ENCODE measurements at places on chromosomes 2 and 18.
A peak's percentile ranks its signal among the peaks of the same experiment; 100 is the strongest.

GRCh38 chr2:139544186-139544851, 764.1 kb upstream of the NXPH2 start:
- DNase-seq = no peak

DNA sequence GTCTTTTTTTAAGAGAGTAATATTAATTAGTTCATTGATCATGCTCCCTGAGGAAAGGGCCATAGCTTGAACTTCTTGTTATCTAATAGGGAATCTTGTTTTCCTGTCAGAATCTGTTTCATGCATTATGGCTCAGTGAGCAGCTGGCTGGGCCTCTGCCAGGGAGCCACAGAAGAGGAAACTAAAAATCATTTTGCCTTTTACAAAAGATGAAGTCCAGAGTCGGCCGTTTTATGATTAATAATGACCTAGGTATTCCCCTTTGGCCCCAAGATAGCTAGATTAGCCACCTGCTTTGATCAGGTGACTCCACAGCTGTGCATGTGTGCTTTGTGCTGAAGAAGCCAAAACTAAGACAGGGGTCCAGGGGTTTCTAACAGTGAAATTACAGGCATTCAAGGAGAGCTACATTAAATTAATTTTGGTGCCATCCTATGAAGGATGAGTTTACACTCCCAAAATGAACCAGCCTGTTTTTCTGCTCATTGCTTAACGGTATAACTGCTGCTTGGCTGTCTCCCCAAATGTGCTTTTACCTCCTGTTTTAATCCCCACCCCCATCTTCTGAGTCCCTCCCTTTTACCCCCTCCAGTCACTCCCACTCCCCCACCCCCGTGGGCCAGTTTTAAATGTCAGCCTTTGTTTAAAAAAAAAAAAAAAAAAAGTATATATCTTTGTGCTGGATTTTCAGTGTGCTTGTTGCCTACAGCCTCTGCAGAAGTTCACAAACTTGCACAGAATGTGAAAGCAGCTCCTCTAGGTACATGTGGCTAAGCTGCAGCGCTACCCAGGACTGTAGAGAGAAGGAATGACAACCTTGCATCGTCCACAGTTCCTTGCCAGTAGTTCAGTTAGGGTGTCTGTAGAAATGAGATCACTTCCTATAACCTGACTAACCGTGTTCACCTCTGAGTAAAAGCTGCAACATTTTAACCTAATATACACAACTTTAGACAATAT, 93.1 kb downstream of the CABLES1 start:
- no peak for DNase-seq

DNA sequence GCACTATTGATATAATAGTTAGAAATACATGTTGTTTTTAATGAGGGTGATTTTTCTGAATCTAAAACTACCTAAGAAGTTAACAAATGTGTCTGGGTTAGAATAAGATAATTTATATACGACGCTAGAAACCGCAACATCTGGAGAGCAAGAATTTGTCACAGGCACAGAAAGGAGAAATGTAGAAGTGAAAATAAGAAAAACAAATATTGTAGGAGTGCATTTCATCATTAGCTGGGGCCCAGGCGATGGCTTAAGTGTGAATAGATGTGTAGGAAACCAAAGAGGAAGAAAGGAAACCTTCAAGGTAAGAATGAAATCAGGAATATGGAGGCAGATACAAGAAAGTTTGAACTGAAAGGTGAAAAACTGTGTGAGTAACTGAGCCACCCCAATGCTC, 90.3 kb downstream of the LRP2 start:
- DNase-seq = no peak

GRCh38 chr18:22485808-22486244, 68.1 kb upstream of the CTAGE1 start:
- peak; percentile 26 for DNase-seq

- peak; percentile 52 for DNase-seq
These were observed at the start of gene MATN3 for GRCh38 chr2:20012282-20013125. MATN3 (minus strand) TSS chr2:20012668; CDS start chr2:20012631, 37 bp downstream.

DNA sequence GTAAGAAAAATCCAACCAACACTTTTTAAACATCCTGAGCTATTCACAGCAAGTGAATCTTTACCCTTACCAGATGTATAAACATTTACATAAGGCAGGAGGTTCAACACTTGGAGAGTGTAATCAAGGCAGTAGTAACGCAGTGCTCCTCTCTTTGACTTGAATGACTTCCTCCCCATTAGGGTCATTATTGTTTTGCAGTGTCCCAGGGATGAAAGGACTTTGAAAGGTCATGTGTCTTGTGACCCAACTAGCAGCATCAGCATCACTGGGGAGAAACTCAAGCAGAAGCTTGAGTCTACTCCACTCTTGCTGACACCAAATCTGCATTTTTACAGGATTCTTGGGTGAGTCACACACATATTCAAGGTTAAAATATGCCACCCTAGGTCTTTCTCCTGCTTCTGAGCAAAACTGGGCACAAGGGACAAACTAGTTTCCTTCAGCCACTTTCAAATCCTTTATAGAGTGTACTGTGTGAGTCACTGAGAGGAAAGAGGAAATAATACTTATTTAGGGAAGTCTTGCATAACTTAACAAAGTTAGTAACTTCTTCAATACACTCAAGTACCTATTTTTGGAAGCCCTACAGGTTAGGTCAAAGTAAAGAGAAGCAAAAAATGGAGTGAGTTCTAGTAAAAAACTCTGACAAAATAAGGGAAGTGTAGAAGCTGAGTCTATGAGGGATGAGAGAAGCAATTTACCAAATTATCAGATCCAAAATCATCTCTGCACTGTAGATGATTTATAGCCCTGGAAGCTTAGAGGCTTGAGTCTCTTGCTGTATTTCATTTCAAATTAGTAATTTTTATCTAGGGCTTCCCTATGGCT, 51.0 kb upstream of the EML4 start:
- DNase-seq = no peak

DNA sequence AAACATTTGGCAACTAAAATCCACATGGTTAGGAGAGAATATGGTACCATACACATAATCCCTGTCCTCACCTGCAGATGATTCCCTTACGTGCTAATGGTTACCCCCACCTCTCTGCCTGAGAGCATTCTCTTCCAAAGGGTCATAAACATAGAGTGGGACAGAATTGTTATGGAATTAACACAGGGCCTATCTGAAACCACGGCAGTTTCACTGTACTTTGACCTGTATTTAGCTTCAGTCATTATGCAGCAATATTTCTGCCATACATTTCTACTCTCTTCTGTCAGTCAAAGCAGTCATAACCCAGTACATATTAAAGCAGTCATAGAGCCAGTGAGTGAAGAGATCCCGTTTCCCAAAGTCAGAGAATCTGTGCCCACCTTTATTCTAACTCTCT, 1128.9 kb upstream of the NXPH2 start:
- DNase-seq = no peak

DNA sequence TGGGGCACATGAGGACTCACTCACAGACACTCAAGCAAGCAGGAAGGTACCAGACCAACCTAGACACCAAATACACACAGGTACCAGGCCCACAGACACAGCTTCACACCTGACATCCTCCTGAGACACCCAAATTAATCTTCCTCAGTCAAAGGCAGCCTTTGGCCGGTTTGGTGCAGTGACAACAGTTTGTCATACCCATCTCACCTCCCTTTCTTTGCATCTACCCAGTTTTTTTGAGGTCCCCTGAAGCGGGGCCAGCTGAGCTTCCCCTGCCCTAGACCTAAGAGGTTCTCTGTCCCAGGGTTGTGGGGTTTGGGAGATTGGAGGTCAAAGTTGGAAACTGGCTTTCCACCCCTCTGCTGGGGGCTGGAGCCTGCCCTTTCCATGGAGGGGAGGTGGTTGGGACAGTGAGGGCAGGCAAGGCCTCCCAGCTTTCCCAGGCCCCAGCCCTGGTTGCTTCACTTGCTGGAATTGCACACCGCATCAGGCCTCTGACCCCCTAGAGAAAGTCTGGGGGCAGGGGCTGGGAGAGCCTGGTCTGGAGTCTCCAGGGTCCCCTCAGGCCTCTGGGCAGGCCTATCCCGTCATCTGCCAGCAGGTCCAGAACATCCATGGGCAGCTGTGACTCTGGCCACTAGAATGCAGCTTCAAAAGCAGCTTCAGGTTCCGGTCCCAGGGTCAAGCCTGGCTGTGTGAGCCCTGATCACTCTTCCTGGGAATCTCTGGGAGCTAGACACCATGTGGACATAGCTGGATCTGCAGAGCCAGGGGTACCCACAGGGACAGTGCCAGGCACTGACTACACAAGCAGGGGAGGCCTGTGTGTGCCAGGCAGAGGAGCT, 12.5 kb upstream of the TEX261 start:
- DNase-seq = no peak

Data from RWPE1 (cell line).